ENCODE measurements at places on chromosomes 5 and 9. TPM values are rescaled to one million over a fixed set of nuclear protein-coding genes. Genes with fewer than 3 reads are reported as not detected.

DNA sequence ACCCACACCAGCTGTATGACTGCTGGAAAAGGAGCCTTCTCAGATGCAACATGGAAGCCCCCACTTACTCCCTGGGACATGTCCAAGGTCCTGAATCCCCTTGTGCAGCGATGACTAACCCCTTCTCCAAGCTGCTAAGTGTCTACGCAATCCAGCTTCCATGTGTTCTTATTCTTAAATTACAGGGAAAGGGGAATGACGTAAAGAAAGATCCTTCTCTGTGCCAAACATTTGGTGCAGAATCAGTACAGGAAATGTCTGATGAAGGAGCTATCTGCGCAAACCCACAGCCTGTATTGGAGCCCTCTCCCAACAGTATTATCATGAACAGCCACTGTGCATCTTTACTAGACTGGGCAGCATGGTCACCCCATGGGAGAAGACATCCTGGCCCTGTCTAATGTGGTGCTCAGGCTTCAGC lies 183.2 kb downstream of the FRMD3 start:
- no peak for DNase-seq

GRCh38 chr5:88746438-88746882 lies 136.5 kb downstream of the MEF2C start:
- DNase-seq, result no peak

The TXNDC8 gene
- not detected for total RNA-seq

DNA sequence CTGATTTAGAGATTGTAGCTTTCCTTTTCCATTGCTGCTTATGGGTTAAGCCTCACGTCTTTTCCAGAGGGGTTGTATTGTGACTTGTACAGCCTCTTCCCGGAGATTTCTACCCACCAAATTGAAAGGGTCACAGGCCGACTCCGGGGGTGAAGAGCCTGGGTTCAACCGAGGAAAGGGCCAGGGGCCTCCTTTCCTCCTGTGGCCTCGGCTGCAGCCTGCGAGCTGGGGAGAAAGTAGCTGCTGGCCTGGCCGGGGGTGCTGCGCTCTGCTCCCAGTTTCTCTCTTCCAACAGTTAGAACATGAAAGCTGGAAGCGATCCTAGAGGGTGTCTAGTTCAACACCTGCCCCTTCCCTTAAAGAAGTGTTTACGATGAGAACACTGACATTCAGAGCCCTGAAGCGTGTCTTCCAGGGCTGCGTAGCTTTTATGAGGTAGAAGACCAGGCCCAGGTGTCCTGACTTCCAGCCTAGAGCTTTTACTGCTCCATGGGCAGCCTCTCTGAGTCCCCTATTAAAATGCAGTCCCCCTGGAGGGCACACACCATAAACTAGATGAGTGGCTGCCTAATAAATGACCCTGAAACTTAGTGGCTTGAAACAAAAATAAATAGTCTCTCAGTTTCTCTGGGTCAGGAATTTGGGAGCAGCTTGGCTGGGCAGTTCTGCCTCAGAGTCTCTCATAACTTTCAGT lies 56.9 kb downstream of the ACER2 start:
- no peak for DNase-seq

GRCh38 chr9:126531035-126531571 lies 82.6 kb upstream of the LMX1B start:
- DNase-seq, result peak; percentile 20

DNA sequence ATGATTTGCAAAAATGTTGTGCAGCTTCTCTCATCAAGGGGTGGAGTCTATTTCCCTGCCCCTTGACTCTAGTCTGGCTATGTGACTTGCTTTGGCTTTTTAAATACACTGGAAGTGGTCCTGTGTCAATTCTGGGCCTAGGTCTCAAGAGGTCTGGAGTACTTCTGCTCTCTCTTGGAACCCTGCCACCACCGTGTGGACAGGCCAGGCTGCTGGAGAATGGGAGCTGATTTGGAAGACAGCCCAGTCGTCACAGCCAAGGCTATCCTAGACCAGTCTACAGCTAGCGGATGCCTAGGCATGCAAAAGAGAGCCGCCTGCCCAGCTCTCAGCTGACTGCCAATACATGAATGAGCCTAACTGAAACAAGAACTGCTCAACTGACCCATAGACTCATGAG lies 56.7 kb upstream of the CLINT1 start:
- peak; percentile 91 for DNase-seq

- DNase-seq, result no peak
Observed at GRCh38 chr5:37696190-37697021, 143.4 kb downstream of the GDNF start.

- DNase-seq, result no peak
Observed at GRCh38 chr5:154118385-154118784, 72.1 kb upstream of the GALNT10 start.

GRCh38 chr9:28120184-28120583 lies 546.9 kb upstream of the C9orf72 start:
- no peak for DNase-seq

GRCh38 chr5:71907608-71908145 lies 188.6 kb downstream of the CARTPT start:
- no peak for DNase-seq

The EIF4EBP3 gene
- total RNA-seq, result 19.3 TPM

The ZFP2 gene
- total RNA-seq, result 2.0 TPM

- no peak for DNase-seq
Observed at GRCh38 chr9:109966643-109967368, 186.8 kb downstream of the PALM2AKAP2 start.

- no peak for DNase-seq
Observed at GRCh38 chr5:135571902-135572301, 6.9 kb downstream of the CXCL14 start.

The ACSL6 gene
- total RNA-seq, result 0.59 TPM

The BTNL9 gene
- total RNA-seq, result 125 TPM

DNA sequence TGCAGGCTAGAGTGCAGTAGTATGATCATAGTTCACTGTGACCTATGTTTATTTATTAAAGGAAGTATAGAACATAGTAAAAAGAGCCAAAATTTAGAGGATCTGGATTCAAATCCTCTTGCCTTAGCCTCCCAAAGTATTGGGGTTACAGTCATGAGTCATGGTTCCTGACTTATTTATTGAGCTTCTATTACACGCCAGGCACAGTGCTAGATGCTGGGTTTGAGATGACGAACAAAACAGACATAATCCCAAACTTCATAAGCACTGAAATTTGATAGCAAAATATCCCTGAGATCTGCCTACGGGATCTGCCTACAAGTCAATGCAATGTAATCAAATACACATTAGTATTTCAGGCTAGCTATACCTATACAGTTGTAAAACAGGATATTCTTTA lies 2.5 kb downstream of the KIAA0825 start:
- DNase-seq, result no peak

The ANKRD34B gene
- 0.30 TPM for total RNA-seq

The LCN15 gene
- not detected for total RNA-seq

The GARNL3 gene
- total RNA-seq, result 7.8 TPM

DNA sequence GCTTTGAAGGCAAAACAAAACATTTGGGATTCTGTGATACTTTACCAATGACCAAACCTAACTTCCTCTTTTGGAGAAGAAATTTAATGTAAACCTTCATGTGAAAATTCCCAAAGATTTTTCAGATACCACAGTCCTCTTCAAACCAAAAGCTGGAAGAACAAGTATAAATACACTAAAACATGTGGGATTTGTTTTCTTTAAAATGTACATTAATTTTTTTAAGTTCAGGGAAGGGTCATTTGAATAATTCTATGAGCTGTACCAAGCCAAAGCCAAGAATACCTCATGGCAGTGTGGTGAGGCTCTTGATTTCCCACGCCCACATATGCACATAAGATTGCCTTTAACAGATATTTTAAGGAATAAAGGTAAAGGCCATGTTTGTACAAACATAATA lies 28.4 kb upstream of the ITGA1 start:
- DNase-seq, result no peak

The PALM2AKAP2 gene
- total RNA-seq, result 26.2 TPM

DNA sequence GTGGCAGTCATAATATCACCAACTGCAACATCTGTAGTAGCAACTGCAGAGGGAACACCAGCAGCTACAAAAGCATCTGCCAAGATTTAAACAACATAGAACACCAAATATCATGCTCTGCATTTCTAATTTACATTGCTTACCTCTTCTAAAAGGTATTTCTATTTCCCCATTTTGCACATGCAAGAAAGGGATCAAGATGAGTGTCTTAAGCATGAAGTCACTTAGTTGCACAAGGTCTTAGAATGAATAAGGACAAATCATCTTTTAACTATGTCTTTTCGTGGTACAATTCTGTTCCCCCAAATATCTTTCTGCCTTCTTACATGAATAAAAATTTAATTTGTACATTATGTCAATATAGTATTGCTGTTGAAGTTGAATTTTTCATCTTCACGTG lies 1746.4 kb downstream of the EFNA5 start:
- no peak for DNase-seq

- DNase-seq, result no peak
Observed at GRCh38 chr5:72117307-72117706, 10.0 kb downstream of the MAP1B start.

The PLPPR1 gene
- total RNA-seq, result 5.4 TPM

DNA sequence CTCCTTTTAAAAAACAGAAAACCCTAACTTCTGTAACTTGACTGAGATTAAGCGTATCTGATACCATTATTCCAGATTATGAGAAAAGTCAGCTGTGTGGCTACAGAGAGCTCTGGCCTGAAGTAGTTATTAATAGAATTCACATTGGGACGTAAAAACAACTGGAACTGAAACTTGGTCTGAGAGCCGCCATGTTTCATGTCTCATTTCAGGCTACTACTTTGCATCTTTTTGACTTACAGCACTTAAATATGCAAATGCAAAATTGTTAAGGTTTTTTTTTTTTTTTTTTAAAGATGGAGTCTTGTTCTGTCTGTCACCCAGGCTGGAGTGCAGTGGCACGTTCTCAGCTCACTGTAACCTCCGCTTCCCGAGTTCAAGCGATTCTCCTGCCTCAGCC lies 25.2 kb downstream of the MAP3K1 start:
- DNase-seq, result no peak

DNA sequence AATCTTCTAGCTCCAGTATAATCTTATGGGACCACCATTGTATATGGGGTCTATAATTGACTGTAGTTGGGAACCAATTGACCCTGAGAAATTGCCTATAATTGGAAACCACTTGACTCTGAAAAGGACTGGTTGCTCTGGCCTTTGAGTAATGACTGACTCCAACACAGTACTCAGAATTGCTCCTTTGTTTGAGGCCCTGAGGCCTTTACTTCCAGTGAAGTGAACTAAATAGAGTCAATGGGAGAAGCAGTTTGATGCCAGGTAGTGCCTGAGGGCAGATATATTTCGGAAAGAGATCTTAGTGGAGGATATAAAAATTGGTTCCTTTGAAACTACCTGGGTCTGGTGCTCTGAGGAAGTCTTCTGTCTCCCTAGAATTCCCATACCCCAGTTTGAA lies 16.0 kb upstream of the TMEM171 start:
- DNase-seq, result no peak

DNA sequence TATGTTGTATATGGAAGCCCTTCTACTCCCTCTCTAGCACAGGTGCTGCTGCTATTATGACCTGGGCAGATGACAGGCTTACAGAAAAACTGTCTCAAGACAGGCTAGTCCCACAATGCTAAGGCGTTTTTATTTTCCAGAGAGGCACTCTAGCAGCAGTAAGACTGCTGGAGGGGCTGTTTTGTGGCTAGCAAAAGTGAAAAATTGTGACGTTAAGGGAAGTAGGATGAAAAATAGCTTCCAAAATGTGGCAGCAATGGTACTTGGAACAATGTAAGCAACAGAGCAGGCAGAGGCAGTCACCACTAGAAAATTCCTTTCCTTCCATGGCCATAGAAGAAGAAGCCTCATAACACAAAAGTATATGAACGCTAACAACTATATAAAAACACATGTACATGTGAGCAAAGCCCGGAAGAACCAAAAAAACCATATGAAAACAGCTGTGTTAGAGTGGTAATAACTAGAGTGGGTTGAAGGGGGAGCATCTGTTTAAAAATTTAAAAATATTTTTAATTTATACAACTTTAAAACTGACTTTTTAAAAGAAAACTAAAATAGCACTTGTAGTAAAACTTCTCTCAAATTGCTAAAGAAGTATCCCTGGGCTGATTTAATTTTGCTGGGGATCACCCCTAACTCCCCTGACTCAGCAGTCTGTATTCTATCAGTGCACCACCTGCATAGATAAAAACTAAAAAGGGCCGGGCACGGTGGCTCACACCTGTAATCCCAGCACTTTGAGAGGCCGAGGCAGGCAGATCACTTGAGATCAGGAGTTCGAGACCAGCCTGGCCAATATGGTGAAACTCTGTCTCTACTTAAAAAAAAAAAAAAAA lies 30.6 kb downstream of the CLINT1 start:
- DNase-seq, result no peak

DNA sequence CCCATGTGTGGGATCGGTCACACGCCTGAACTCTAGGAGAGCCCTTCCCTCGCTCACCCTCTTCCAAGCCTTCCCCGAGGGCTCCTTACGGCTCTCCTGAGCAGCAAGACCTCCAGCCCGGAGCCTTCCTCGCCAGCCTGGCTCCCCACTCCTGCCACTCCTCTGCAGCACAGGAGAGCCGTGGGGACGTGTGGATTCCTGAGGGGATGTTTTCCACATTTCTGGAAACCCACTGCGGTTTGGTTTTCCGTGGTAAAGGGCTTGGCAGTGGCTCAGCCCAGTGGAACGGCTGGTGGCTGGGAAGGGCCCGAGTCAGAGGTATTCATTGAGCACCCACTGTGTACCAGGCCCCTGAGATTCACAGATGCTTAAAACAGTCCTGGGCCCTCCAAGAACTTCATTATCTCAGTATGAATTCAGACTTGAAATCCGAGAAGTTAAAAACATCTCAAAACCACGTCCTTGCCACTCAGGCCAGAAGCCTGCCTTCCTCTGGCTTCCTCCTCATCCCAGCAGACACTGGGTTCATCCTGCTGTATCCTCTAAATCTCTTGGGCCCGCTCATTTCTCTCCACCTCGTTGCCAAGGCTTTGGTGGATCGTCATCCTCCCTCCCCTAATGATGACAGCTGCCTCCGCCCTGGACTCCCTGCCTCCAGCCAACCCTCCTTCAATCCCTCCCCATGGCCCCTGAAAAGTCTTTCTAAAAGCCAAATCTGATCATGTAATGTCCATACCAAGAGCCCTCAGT lies 109.6 kb downstream of the FGF18 start:
- DNase-seq, result no peak

- DNase-seq, result no peak
Observed at GRCh38 chr5:174222891-174223290, 177.4 kb downstream of the NSG2 start.
